COR-L47 (cell line): ENCODE measurements at places on chromosomes 3 and 15.

DNA sequence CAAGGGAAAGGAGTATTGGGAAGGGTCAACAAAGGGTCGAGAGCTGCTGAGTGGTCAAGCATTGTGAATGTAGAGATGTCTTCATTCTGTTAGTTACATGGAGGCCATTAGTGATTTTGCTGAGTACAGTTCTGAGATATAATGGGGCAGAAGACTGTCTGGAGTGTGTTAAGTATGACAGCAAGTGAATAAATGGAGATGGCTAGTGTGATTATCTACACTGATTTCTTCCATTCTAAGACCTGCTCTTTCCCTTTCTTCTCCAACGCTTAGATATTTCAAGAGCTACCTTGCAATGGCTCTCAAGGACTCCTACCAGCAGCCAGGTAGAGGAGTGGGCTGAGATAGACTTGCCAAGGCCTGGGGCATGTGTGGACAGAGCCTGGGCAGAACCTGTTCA, 216.5 kb downstream of the MFSD1 start:
- DNase-seq, result no peak

GRCh38 chr15:55124616-55125015, 72.1 kb downstream of the RSL24D1 start:
- DNase-seq, result no peak

DNA sequence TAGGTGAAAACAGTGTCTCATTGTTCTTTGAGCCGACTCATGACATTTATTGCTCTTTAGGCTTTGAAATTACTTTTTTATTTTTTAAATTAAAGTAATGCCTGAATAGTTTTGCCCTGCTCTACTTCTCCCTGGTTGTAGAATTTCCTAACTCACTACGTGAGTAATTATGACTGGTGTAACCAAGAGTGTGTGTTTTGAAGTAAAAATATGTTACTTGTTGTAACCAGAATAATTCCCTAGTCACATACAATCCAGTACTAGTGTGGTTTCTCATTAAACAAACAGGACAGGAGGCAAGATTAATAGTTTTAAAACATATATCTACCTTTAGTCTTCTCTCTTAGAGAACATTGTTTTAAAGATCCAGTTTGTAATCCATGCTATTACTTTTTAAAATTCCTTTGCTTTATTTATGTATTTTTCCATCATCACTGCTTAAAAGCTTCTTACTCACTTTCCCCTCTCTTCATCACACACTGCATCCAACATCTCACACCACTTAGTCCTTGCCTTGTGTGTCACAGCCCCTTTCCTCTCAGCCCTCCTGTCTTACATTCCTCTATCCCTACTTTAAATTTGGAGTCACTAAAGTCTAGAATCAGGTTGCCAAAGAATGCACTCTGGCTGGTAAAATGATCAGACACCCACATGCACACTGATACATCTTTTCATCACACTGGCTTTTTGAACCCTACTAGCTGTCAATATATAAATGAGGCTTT, 219.7 kb downstream of the WNT5A start:
- no peak for DNase-seq

- no peak for DNase-seq
Measured at GRCh38 chr15:61053401-61053965, 175.6 kb downstream of the RORA start.

GRCh38 chr3:45183872-45184262, 37.7 kb upstream of the CDCP1 start:
- DNase-seq, result no peak

- no peak for DNase-seq
Measured at GRCh38 chr3:33144433-33144832, 30.6 kb downstream of the CRTAP start.

DNA sequence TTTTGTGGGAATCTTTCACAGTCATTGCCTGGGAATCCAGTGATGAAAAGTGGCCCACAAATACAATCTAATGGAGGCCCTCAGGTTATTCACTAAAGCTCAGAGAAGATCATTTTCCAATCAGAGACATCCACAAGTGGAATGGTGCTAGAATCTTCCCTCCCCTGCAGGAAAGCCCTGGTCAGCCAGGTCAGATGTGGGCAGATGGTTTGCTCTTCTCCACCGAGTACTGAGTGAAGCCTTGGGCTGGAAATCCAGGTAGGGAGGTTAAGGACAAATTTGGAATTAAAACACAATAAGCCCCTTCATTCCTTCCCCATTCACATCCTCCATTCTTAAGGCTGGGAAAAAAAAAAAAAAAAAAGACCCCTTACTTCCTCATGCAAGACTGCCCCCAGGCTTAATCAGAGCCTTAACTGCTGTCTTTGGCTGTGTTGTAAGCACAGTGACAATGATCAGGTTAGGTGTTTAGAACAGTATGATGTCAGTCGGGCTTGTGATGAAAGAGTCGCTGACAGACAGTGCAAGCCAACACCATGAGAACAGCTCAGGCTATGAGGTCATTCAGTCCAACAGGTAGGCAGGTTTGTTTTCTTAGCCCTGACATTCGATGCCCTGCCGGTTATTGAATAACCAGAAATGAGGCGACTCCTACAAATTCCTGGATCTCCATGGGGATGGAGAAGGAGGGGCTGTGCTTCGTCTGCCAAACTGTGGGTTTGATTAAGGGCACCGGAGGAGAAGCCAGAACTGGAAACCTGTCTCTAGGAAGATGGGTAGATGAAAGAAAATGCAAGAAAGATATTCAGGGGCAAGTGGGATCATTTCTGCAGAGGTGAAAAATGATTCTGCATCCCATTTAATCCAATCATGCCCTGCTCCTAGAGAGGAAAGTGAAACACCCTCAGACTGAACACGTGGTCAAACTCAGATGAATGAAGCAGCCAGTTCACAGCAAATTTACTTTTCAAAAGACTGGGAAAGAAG, 23.5 kb upstream of the HES1 start:
- peak; percentile 14 for DNase-seq

GRCh38 chr15:73303636-73304035, 65.1 kb downstream of the HCN4 start:
- no peak for DNase-seq

DNA sequence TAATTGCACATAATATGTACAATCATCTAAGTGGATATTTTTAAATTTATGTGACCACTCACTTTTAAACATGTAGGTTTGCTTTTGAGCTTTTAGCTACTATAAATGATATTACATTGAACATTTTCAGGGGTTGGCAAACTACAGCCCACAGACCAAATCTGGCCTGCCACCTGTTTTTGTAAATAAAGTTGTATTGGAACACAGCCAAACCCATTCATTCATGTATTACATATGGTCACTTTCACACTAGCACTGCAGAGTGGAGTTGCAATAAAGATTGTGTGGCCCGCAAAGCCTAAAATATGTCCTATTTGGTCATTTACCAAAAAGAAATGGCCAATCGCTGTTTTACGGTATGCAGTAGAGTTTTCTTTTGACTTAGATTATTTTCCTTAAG, 21.2 kb downstream of the CMTM7 start:
- no peak for DNase-seq

- no peak for DNase-seq
Measured at GRCh38 chr3:168485936-168486335, 390.2 kb upstream of the GOLIM4 start.
